Activated CD4-positive, alpha-beta T cell treated with anti-CD3 and anti-CD28 coated beads, Interleukin-2, amount 10 ng/mL, durations not matched to agents 24 days and 14 days (primary cell): ENCODE measurements at places on chromosomes 13 and 19. TPM values are rescaled to one million over a fixed set of nuclear protein-coding genes. Genes with fewer than 3 reads are reported as not detected.

GRCh38 chr13:97278435-97279411, 56.6 kb downstream of the MBNL2 start:
- no peaks in the 10 kb centered on the region for H3K27me3 ChIP-seq
- H3K27ac ChIP-seq = no peak overlapping the region
- H3K36me3 ChIP-seq = peaks cover 21% of the 10 kb centered on the region
- no peak for DNase-seq

Gene PALM3
- total RNA-seq = 0.28 TPM in 1 of 2 replicates, not detected in the other

DNA sequence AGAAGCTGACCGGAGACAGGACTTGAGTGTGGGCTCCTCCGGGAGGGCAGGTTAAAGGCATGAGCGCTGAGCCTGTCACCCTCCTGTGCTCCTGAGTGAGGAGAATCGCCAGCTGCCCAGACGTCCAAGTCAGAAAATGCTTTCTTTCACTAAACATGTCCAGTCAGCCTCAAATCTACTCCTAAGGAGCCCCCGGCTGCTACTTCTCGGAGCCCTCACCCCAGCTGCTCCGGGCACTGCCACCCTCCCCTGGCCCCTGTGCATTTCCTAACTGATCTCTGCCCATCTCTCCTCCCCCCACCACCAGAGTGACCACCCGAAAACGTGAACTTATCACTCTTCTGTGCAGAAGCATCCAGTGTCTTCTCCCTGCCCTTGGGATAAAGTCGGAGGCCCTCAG, 277.5 kb upstream of the SOX1 start:
- no peaks in the 10 kb centered on the region for H3K27me3 ChIP-seq
- no peak overlapping the region for H3K4me3 ChIP-seq
- H3K36me3 ChIP-seq = no peaks in the 10 kb centered on the region
- no peak overlapping the region for H3K27ac ChIP-seq
- no peaks in the 10 kb centered on the region for H3K4me1 ChIP-seq

GRCh38 chr19:17579661-17580244, 24.3 kb downstream of the COLGALT1 start:
- DNase-seq = peak; percentile 74
- H3K27ac ChIP-seq = no peak overlapping the region
- H3K36me3 ChIP-seq = peaks cover 53% of the 10 kb centered on the region
- H3K4me3 ChIP-seq = no peak overlapping the region

DNA sequence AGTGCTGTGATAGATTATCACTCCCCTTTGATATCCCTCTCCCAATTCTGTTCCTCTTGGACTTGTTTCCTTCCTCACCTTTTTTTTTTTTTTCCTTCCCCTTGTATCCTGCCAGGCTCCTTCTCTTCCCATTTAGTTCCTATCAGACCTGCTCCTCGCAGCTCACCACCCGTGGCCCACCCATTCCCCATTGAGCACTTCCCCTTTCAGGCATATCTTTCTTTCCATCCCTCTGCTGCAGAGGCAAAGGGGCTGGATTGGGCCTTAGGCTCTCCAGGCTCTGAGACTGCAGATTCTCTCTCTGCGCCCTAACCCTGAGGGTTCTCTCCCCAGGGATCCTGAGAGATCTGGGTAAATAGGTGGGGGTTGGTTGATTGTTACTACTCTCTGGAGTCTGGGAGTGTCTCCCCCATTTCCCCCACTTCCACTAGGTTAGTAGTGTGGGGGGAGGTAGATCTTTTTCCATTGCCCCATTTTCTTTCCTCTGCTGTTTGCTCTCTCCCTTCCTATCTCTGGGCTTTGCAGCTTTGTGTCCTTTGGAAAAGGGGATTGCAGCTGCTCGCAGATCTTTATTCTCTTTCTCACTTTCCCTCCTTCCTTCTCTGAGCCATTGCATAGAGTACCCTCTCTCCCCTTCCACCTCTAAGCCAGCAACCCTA, 2.3 kb downstream of the ARHGAP35 start:
- H3K27ac ChIP-seq = no peak overlapping the region
- peaks cover 19% of the 10 kb centered on the region for H3K4me1 ChIP-seq
- no peaks in the 10 kb centered on the region for H3K27me3 ChIP-seq
- DNase-seq = no peak
- H3K36me3 ChIP-seq = peaks cover 10% of the 10 kb centered on the region
- H3K4me3 ChIP-seq = no peak overlapping the region
